ENCODE measurements at places on chromosomes 11 and 22.

DNA sequence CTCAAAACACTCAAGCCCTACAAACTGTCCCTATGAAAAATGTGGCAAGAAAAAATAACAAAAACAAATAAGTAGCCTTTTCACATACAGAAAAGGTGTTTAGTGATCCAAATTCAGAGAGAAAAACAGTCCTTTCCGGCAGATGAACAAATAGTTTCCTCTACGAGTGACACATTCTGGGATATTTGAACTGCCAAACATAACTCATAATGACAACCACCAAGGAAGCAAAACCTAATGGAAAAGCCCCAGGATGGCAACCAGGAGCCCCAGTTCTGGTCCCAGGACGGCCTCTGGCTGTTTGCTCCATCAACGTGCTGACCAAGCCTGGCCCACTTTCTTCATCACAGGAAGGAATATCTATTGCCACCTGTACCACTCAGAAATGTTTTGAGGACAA is 6.0 kb downstream of the PACSIN2 start:
- no peak for DNase-seq

- no peak for DNase-seq
Measured at GRCh38 chr11:34936945-34937629, 20.7 kb downstream of the PDHX start.

DNA sequence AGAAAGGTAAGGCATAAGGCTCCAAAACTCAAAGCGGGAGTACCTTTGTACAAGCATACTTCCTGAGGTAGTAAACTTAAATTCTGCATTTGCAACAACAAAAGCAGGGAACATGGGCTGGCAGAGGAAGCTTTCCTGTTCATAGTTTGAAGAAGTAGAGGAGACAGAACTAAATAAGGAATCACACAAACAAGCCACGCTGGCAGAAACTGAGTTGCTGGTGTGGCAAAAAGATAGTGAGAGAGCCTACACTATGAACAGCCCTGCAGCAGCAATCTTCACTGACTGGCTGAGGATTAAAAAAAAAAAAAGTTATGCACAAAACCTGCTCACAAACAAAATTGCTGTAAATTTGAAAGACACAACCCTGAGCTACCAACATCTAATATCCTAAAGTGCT is 46.5 kb downstream of the FCHSD2 start:
- DNase-seq, result no peak

DNA sequence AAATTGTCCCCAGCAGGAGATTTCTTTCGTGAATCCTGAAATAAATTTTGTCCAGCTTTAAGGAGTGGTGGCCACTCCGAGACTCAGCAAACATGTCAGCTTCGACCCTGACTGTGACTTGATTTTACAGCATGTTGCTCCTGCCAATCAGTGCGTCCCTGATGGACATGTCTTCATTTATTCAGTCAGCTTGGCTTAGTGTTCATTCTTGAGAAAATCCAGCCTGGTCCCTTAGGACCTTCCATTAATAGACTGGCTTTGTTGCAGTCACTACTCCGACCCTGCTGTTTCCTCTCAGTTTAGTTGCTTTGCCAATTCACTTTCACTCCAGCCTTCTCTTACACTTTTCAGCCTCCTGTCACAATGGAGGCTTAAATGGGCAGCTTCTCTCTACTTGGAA is 30.5 kb downstream of the TMPRSS5 start:
- no peak for DNase-seq

DNA sequence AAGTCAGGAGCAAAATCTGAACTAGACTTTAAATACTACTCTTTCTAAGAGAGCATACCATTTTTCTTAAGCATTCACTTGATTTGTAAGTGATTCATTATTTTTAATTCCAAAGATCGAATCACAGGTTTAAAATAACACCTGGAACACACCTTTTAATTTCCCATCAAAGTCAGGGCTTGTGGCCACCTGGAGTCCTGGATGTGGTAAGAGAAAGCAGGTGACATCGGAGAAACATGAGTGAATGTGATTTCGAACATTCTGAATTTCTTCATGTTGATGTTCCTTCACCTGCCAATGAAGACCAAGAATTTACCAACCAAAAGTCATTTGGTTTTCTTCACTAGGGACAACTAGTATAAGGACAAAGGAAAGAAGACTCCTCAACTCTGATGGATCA is 28.0 kb downstream of the ATL3 start:
- DNase-seq, result no peak

DNA sequence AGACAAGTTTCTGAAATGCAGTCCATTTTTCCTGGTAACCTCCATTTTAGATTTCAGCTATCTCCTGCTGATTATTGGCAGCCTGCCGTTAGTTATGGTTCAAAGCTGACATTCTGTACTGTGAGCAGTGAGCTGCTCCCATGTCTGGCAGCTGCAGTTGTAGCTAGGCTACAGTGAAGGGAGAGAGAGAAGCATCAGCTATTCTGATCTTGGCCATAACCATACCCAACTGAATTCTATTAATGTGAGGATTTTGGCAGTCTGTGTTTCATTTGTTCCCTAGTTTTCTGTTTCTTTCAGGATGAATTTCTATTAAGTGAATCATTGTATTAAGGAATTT is 33.4 kb downstream of the SIK2 start:
- DNase-seq, result peak; percentile 48

DNA sequence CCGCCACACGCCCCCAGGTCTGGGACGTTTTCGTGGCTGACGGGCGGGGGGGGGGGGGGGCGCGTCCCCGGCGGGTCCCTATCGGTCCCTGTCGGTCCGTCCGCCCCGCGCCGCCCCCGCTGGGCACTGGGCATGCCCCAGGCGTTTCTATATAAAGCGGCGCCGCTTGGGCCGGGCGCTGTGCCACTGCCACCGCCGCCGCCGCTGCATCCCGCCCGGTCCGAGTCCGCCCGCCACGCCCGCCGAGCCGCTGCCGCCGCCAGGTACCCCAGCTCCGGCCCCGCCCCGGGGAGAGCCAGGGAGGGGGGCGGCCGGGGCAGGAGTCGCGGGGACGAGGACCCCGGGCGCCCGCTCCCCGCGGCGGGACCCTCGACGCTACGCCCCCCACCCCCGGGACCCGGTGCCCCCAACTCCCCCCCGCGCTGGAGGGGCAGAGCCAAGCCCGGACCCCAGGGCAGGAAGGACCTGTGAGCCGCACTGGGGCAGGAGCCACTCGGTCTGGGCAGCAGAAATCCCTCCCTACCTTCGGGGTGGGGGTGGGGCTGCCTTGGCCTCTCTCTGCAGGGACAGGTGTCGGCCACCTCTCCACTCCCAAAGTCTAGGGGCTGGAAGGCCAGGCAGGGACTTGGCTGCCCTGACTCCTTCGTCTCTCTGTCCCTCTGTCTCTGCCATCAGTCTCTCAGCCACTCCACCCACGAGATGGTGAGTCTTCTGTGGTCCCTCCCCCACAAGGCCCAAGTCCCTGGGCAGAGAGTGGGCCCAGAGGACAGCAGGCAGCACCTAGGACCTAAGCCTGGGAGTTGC is at the start of gene CARNS1:
Gene CARNS1 (plus strand): TSS at position 178 of the 804 bp plus-strand sequence. CDS start 522 bp downstream, at position 700.
- peak; percentile 72 for DNase-seq

GRCh38 chr11:129374081-129374992 is 1.3 kb upstream of the BARX2 start:
- DNase-seq, result no peak

- peak; percentile 39 for DNase-seq
Measured at GRCh38 chr11:33734441-33735270, 1.6 kb downstream of the CD59 start.

GRCh38 chr11:89147229-89147628 is 30.4 kb upstream of the TYR start:
- DNase-seq, result no peak

GRCh38 chr11:12154871-12155668 is 44.7 kb downstream of the MICAL2 start:
- no peak for DNase-seq

- DNase-seq, result no peak
Measured at GRCh38 chr11:125925247-125925740, 20.6 kb upstream of the VSIG10L2 start.

GRCh38 chr22:41745968-41746367 is 46.7 kb downstream of the MEI1 start:
- no peak for DNase-seq

Data from left ventricle myocardium superior (tissue), 1 donor.